ENCODE measurements at places on chromosomes 5 and 9. TPM values are rescaled to one million over a fixed set of nuclear protein-coding genes. Genes with fewer than 3 reads are reported as not detected.

- DNase-seq, result no peak
Measured at GRCh38 chr9:95670122-95670521, 153.4 kb upstream of the PTCH1 start.

- DNase-seq, result no peak
Measured at GRCh38 chr5:133610489-133611356, 1.6 kb downstream of the FSTL4 start.

The PRDM9 gene
- not detected for total RNA-seq

DNA sequence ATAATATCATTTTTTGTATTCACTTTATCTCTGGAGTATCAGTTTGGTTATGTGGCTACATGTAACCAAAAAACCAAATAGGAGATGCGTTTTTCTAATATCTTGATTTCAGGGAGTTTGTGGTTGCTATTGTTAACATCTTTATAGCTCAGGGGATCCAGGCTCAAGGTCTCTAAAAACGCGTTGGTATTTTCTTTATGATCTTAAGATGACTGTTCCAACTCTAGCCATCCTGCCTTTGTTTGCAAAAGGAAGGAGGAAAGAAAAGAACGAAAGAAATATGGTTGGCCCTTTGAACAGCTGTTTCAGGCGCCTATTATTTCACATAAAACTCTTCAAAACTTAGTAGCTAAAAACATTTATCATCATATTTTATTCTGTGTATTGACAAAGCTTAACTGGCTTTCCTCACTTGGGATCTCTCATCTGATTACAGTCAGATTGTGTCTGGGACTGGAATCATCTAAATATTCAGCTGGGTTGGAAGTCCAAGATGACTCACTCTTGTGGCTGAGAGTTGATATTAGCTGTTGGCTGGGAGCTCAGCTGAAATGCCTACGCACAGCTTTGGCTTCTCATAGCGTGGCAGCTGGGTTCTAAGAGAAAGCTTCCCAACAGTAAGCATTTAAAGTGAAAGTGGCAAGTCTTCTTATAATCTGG is 60.1 kb downstream of the FAM174A start:
- peak; percentile 86 for DNase-seq

- DNase-seq, result no peak
Measured at GRCh38 chr5:91885291-91886265, 502.5 kb upstream of the ARRDC3 start.
